ENCODE measurements at places on chromosomes 2 and 18. TPM values are rescaled to one million over a fixed set of nuclear protein-coding genes. Genes with fewer than 3 reads are reported as not detected.

The RSAD2 gene
- total RNA-seq = 1.5 TPM

The CMPK2 gene
- 15.4 TPM for total RNA-seq

The ZNF892 gene
- 4.5 TPM for total RNA-seq

The COPS8 gene
- 89.7 TPM for total RNA-seq

The AKAIN1 gene
- total RNA-seq = not detected

The NEU4 gene
- not detected for total RNA-seq

The TUBA3E gene
- total RNA-seq = not detected

The LIMS2 gene
- 1.4 TPM for total RNA-seq

The RAMP1 gene
- total RNA-seq = 13.1 TPM

The DSEL gene
- 69.8 TPM for total RNA-seq

The DNAH7 gene
- 1.4 TPM for total RNA-seq

The SLC9A4 gene
- total RNA-seq = not detected

The DLX1 gene
- total RNA-seq = not detected

The IL1F10 gene
- total RNA-seq = not detected

The CCBE1 gene
- total RNA-seq = 21.2 TPM

The NEMP2 gene
- total RNA-seq = 10.0 TPM

The UPP2 gene
- not detected for total RNA-seq

The GPR155 gene
- total RNA-seq = 3.5 TPM

The PDE1A gene
- 20.0 TPM for total RNA-seq

The LIMS3 gene
- total RNA-seq = 14.7 TPM

The PXDN gene
- total RNA-seq = 102 TPM

The KCNG2 gene
- total RNA-seq = not detected
